ENCODE measurements at places on chromosomes 12 and 14. TPM values are rescaled to one million over a fixed set of nuclear protein-coding genes. Genes with fewer than 3 reads are reported as not detected.

GRCh38 chr12:44780221-44780790 lies 95.8 kb downstream of the NELL2 start:
- no peak for DNase-seq
- no peaks in the 10 kb centered on the region for H3K27me3 ChIP-seq
- H3K4me1 ChIP-seq = no peaks in the 10 kb centered on the region
- H3K27ac ChIP-seq = no peak overlapping the region
- no peak overlapping the region for H3K4me3 ChIP-seq

DNA sequence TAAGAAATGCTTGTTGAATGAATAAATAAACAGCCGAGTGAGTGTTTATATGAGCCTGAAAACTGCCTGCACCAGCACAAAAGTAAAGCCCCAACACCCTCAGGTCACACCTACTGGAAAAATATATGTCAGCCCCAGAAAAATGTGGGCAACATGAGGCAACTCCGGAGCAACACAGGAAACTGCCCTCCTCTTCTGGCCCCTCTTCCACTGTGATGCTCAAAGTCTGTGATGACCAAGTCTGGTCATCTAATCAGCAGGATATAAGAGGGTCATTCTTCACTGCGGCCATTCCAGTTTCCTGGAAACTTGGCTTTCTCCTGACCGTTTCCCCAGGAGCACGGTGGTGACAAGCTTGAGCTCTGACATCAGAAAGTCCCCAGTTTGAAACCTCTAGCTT lies 159.6 kb upstream of the PZP start:
- no peak overlapping the region for H3K4me3 ChIP-seq
- H3K27ac ChIP-seq = no peak overlapping the region
- H3K4me1 ChIP-seq = no peaks in the 10 kb centered on the region

- H3K4me1 ChIP-seq = peaks cover 41% of the 10 kb centered on the region
- DNase-seq = peak; percentile 82
- H3K36me3 ChIP-seq = no peaks in the 10 kb centered on the region
- H3K27ac ChIP-seq = peak overlapping the region; percentile 78
- peaks cover 9% of the 10 kb centered on the region for H3K27me3 ChIP-seq
Observed at GRCh38 chr14:22980672-22981089, 1.7 kb downstream of the AJUBA start.

DNA sequence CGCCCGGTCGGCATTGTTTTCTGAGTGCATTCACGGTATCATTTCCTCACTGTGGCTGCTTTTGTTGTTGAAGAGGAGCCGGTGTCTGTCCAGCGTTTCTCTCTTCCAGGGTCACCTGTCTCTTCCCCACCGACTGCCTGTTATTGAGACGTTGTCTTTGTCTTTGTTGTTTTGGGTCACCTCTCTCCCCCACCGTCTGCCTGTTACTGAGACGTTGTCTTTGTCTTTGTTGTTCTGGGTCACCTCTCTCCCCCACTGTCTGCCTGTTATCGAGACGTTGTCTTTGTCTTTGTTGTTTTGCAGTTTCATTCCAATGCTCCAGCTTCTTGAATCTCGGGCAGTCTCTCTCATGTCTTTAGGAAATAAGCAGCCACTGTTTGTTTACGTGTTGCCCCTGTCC lies 69.9 kb downstream of the DDX51 start:
- no peaks in the 10 kb centered on the region for H3K4me1 ChIP-seq
- DNase-seq = no peak
- H3K27me3 ChIP-seq = no peaks in the 10 kb centered on the region
- no peak overlapping the region for H3K27ac ChIP-seq
- no peak overlapping the region for H3K4me3 ChIP-seq

- H3K36me3 ChIP-seq = no peaks in the 10 kb centered on the region
- no peak overlapping the region for H3K27ac ChIP-seq
- no peak overlapping the region for H3K4me3 ChIP-seq
- no peaks in the 10 kb centered on the region for H3K4me1 ChIP-seq
- no peaks in the 10 kb centered on the region for H3K27me3 ChIP-seq
Observed at GRCh38 chr14:50839048-50839447, 8.1 kb upstream of the NIN start.

GRCh38 chr14:43540948-43541347 lies 966.1 kb downstream of the FSCB start:
- H3K27ac ChIP-seq = no peak overlapping the region
- no peaks in the 10 kb centered on the region for H3K27me3 ChIP-seq
- no peak for DNase-seq
- no peak overlapping the region for H3K4me3 ChIP-seq
- no peaks in the 10 kb centered on the region for H3K4me1 ChIP-seq

DNA sequence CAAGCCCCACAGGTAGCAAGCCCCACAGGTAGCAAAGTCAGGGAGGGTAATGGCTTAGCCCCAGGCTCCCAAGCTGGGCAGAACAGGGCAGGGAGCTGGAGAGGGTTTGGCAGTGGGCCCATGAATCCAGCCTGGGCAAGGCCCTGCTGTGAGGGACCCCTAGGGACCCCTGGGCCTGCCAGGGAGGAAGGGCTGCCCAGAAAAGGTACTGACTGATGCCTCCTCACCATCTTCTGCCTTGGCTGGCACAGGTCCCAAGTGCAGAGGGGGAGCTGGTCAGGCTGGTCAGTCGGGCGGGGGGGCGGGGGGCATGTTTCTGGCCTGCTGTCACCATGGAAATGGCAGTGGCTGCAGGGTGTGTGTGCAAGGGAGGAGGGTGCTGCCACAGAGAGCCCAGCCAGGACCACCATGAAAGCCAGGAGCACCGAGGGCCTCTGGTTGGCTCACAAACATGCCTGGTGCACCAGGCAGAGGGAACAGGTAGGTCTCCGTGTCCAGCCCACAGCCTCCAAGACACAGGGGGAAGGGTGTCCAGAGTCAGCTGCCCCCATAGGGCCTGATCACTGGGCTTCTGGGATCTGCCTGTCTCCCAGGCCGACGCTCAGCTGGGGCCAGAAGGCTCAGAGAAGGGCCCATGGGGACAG lies 1.5 kb upstream of the CRIP2 start:
- DNase-seq = no peak
- H3K27ac ChIP-seq = peak overlapping the region; percentile 88
- peaks cover 12% of the 10 kb centered on the region for H3K27me3 ChIP-seq
- peak overlapping the region; percentile 56 for H3K4me3 ChIP-seq
- peaks cover 35% of the 10 kb centered on the region for H3K4me1 ChIP-seq

GRCh38 chr14:22483863-22484593 lies 105.0 kb downstream of the DAD1 start:
- H3K27me3 ChIP-seq = no peaks in the 10 kb centered on the region
- no peak for DNase-seq
- H3K27ac ChIP-seq = no peak overlapping the region
- H3K36me3 ChIP-seq = no peaks in the 10 kb centered on the region

GRCh38 chr12:110591451-110592051 lies 8.4 kb upstream of the PPTC7 start:
- no peaks in the 10 kb centered on the region for H3K36me3 ChIP-seq
- DNase-seq = no peak
- peak overlapping the region; percentile 82 for H3K27ac ChIP-seq
- no peaks in the 10 kb centered on the region for H3K27me3 ChIP-seq

GRCh38 chr12:39442831-39443080 lies 164 bp downstream of the KIF21A start:
- H3K4me3 ChIP-seq = peak overlapping the region; percentile 62
- H3K36me3 ChIP-seq = no peaks in the 10 kb centered on the region
- H3K27me3 ChIP-seq = no peaks in the 10 kb centered on the region

DNA sequence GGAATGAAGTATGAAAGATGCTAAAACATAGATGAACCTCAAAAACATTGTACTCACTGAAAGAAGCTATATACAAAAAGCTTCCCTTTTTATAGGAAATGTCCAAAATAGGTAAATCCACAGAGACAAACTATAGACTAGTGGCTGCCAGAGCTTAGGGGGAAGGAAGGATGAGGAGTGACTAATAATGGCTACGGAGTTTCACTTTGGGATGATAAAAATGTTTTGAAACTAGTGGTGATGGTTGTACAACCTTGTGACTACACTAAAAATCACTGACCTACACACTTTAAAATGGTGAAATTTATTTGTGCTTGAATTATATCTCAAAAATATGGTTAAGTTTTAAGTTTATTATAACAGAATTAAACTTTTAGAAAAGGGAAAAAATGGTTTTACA lies 37.1 kb upstream of the AMN1 start:
- H3K4me3 ChIP-seq = no peak overlapping the region
- H3K4me1 ChIP-seq = no peaks in the 10 kb centered on the region
- no peak for DNase-seq
- no peaks in the 10 kb centered on the region for H3K27me3 ChIP-seq

DNA sequence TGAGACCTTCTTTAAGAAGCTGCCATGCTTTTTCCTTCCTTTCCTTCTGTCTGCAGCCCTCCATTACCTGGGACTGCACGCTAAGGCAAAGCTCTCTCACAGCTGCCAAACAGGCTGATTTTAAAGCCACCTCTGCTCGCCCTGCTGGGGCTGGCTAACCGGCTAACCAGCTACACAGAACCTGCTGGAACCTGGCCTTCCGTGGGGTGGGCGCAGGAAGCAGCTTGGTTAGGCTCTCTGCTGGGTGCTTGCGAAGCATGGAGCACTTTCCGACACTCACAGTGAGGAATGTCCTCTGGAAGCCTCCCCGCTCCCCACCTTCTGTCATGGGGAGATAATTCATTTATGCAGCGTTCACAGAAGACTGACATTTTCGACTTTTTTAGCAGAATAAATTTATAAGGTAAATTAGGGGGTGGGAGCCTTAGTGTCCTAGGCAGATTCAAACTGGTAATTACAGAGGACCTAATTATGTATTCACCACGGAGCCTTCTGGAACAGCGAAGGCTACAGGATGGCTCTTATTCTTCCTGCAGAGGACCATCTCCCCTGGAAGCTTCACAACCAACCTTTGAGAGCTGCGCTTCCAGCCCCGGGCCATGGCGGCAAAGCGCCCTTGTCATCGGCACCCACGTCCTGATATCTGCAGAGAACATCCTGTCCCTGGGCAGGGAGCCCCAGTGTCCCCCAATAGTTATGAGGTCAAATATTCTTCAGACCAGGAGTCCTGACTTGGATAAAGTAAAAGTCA lies 12.4 kb upstream of the BCL11B start:
- no peak overlapping the region for H3K27ac ChIP-seq
- H3K4me1 ChIP-seq = no peaks in the 10 kb centered on the region
- H3K36me3 ChIP-seq = no peaks in the 10 kb centered on the region
- no peak for DNase-seq
- peaks cover 14% of the 10 kb centered on the region for H3K27me3 ChIP-seq

DNA sequence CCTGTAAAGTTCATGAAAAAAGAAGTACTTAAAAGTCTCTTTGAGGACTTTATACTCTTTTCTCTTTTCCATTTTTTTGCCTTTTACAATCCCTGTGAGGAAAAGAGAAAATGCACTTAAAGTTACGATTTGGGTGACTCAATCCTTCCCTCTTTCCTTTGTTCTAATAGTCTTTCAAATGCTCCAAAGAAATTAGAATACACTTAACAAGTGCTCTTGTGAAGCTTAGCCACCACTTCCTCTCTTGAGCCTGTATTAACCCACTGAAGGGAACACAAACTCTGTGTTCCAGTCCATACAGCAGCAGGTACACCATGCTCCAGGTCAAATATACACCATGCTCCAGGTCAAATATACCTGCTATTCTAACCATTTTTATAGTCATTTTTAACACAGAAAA lies 581.1 kb upstream of the MGAT4C start:
- no peak overlapping the region for H3K27ac ChIP-seq
- H3K27me3 ChIP-seq = no peaks in the 10 kb centered on the region
- H3K36me3 ChIP-seq = no peaks in the 10 kb centered on the region
- no peak overlapping the region for H3K4me3 ChIP-seq

GRCh38 chr14:105034315-105035039 lies 13.6 kb upstream of the CDCA4 start:
- H3K27me3 ChIP-seq = no peaks in the 10 kb centered on the region
- no peak for DNase-seq
- H3K36me3 ChIP-seq = no peaks in the 10 kb centered on the region
- H3K4me3 ChIP-seq = no peak overlapping the region

DNA sequence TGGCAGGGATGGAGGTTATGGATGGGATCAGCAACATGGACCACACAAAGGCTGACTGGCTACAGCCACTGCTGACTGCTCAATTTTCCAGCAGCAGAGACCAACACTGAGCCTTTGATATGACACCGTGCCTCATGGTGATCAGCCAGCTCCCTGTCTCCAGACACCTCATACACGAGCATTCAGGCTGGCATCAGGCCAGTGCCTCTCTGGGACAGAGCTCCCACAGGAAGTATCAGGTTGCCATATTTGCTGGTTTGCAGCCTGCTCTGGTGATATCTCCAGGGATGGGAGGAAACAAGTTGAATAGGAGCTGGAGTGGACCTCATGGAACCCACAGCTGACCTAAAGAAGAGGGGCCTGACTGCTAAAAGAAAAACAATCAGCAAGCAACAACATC lies 471.2 kb upstream of the ATXN7L3B start:
- H3K4me1 ChIP-seq = no peaks in the 10 kb centered on the region
- H3K36me3 ChIP-seq = no peaks in the 10 kb centered on the region
- DNase-seq = peak; percentile 46
- no peak overlapping the region for H3K4me3 ChIP-seq
- H3K27me3 ChIP-seq = no peaks in the 10 kb centered on the region

GRCh38 chr12:41709012-41709411 lies 435.7 kb downstream of the GXYLT1 start:
- no peak overlapping the region for H3K27ac ChIP-seq
- H3K36me3 ChIP-seq = no peaks in the 10 kb centered on the region
- H3K27me3 ChIP-seq = no peaks in the 10 kb centered on the region
- no peak for DNase-seq

DNA sequence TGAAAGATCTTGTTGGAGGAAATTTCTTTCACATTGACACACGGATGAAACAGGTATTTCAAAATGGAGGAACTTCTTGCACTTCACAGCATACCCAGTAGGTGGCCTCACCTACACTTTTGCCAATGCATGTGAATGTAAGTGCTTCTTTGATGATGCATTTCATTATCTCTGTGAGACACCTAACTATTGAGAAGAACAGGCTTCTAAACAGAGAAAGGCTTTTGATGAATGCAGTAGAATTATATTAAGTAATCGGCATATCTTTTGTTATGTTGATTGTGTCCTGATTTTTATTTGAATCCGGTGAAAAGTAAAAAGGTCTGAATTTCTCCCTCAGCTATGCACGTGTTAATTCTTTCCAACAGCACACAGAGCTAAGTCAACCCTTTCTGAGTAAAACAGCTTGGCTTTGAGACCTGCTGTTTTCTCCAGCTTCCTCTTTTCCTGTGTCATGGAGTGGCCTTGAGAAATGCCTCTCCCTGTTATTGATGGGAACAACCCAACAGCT lies 399.0 kb downstream of the NAV3 start:
- no peaks in the 10 kb centered on the region for H3K36me3 ChIP-seq

GRCh38 chr14:103214461-103214958 lies 91.2 kb downstream of the TNFAIP2 start:
- no peaks in the 10 kb centered on the region for H3K4me1 ChIP-seq
- H3K27me3 ChIP-seq = peaks cover under 1% of the 10 kb centered on the region
- H3K27ac ChIP-seq = no peak overlapping the region

DNA sequence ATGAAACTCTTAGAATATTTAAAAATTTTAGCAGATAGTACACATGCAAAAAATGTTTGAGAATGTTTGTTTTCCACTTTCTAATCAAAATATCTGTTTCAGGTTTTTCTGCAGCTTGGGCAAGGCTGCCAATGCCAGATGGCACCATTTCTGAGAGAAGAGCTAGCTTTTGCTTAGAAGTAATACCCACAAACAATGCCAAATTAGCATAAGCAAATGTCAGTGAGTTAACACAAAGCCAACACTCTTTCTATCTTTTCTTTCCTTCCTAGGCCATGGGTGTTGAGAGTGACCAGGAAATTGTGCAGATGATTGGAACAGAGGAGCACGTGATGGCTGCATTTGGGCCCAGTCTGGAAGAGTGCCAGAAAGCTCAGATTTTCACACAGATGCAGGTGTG lies 35.2 kb downstream of the POLR3B start:
- H3K4me1 ChIP-seq = no peaks in the 10 kb centered on the region
- no peak for DNase-seq
- no peak overlapping the region for H3K4me3 ChIP-seq
- peaks cover 28% of the 10 kb centered on the region for H3K36me3 ChIP-seq
- H3K27ac ChIP-seq = no peak overlapping the region

SPTB gene
- total RNA-seq = 3.0 TPM

PLBD1 gene
- 49.3 TPM for total RNA-seq

CEP170B gene
- 30.3 TPM for total RNA-seq

ASCL1 gene
- not detected for total RNA-seq
